ENCODE measurements at places on chromosomes 6 and 20. TPM values are rescaled to one million over a fixed set of nuclear protein-coding genes. Genes with fewer than 3 reads are reported as not detected.
A peak's percentile ranks its signal among the peaks of the same experiment; 100 is the strongest.

DNA sequence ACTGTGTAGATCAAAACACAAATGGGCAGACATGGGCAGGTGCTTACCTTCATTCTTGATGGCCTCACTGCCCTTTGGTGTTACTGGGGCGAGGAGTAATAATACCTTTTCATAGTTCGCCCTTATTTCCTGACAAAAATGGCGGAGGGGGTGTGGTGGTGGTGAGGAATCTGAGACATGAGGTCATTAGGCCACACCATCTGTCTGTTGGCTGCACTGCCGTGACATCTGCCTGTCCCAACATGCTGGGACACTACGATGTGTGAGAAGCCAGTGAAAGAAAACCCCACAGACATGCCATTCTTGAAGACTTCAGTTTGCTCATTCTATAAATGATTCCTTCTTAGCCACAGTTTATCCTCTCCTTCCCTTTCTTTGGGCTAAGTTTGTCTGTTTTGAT lies 13.4 kb upstream of the MAPRE1 start:
- H3K36me3 ChIP-seq = no peaks in the 10 kb centered on the region
- H3K4me3 ChIP-seq = no peak overlapping the region
- H3K27me3 ChIP-seq = no peaks in the 10 kb centered on the region
- H3K4me1 ChIP-seq = no peaks in the 10 kb centered on the region
- no peak overlapping the region for H3K27ac ChIP-seq
- DNase-seq = no peak

- H3K27me3 ChIP-seq = no peaks in the 10 kb centered on the region
- DNase-seq = no peak
- no peak overlapping the region for H3K4me3 ChIP-seq
- H3K27ac ChIP-seq = no peak overlapping the region
- H3K4me1 ChIP-seq = no peaks in the 10 kb centered on the region
These were observed 49.6 kb downstream of the SLC2A12 start for GRCh38 chr6:134002821-134003220.

DNA sequence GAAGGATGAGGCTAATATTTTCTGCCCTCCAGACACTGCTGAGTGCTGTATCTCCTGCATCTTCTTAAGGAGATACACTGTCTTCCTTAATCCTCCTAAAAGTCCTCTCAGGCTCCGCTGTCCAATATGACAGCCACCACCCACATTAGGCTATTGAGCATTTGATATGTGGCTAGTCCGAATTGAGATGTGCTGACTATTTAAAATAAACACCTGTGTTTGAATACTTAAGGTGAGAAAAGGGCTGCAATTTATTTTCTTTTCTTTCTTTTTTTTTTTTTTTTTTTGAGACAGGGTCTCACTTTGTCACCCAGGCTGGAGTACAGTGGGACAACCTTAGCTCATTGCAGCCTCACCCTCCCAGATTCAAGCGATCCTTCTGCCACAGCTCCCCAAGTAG lies 3.1 kb upstream of the RGL2 start:
- H3K4me1 ChIP-seq = peaks cover 29% of the 10 kb centered on the region
- no peak overlapping the region for H3K27ac ChIP-seq
- H3K36me3 ChIP-seq = peaks cover 34% of the 10 kb centered on the region
- DNase-seq = no peak
- H3K4me3 ChIP-seq = no peak overlapping the region

DNA sequence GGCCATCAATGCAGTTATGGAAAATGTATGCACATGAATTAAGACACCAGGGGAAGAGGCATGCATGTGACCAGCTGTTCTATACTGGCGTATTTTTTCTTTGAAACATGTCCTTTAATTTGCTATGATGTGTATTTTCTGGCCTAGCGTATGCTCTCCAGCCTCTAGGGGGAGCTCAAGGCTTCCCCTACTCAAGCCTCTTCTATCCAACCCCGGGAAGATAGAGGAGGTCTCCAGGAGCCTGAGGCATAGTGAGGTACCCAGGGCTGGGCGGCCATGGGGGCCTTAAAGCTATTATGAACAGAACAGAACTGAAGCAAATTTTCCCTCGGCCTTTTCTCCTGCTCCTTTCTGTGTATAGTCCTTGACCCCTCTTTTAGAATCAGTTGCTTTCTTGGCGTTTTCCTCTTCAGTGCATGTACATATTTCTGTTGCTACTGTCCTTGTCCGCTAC lies 528.9 kb downstream of the MAFB start:
- peak; percentile 59 for DNase-seq
- H3K27ac ChIP-seq = no peak overlapping the region
- no peaks in the 10 kb centered on the region for H3K36me3 ChIP-seq
- H3K27me3 ChIP-seq = no peaks in the 10 kb centered on the region
- H3K4me1 ChIP-seq = no peaks in the 10 kb centered on the region

DNA sequence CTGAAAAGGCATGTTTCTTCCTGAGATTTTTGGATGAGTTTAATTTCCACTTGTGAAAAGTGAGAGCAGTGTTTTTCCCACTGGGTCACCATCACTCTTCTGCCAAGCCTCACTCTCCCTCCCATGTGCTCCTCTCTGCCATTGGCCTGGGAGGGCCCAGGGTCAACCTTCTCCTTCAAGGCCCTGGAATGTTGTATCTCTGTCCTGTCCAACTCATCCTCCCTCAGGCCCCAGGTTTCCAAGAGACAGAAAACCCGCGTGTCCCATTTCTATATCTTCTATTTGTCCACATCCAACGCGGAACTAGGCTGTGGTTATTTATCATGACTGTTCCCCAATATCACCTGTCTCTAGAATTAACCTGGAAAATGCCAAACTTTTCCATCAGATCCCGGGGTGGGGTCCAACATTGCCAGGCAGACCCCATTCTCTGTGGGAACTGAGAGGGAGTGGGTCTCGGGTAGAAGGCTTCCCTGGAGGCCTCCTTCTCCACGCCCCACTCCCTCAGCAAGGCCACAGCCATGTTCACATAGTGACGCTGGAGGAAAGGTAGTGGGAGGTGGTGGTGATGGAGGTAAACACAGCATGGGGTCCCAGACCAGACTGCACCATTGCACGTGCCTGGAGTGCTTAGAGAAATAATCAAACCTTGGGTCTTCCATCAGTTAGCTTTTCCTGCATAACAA lies 173.5 kb downstream of the SCP2D1 start:
- DNase-seq = no peak
- H3K4me1 ChIP-seq = no peaks in the 10 kb centered on the region
- no peak overlapping the region for H3K4me3 ChIP-seq
- no peaks in the 10 kb centered on the region for H3K36me3 ChIP-seq
- no peak overlapping the region for H3K27ac ChIP-seq

GRCh38 chr6:167089243-167090142 lies 33.4 kb upstream of the CCR6 start:
- H3K36me3 ChIP-seq = no peaks in the 10 kb centered on the region
- no peak overlapping the region for H3K27ac ChIP-seq
- no peaks in the 10 kb centered on the region for H3K4me1 ChIP-seq
- DNase-seq = no peak

GRCh38 chr6:38976801-38977500 lies 71.6 kb upstream of the GLP1R start:
- H3K4me1 ChIP-seq = no peaks in the 10 kb centered on the region
- H3K4me3 ChIP-seq = no peak overlapping the region
- no peak overlapping the region for H3K27ac ChIP-seq
- H3K36me3 ChIP-seq = no peaks in the 10 kb centered on the region

DNA sequence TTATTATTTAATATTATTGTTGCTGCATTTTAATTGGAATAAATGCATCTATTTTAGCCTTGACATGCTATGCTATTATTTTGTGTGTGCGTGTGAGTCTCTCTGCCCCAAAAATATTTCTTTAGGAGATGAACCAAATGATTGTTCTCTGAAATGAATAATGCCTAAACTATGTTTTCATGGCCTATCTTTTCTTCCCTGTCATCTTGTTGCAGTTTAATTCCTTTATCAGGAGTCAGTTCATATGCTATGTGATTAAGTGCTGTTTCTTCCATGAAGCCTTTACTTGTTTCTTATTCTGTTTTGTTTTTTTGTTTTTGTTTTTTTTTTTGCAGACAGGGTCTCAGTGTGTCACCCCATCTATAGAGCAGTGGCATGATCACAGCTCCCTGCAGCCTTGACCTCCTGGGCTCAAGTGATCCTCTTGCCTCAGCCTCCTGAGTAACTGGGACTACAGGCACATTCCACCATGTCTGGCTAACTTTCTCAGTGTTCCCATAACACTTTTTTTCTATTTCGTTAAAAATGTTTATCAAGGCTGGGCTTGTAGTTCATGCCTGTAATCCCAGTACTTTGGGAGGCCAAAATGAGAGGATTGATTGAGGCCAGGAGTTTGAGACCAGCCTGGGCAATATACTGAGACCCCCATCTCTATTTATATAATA lies 25.7 kb downstream of the TPX2 start:
- no peak for DNase-seq
- no peak overlapping the region for H3K4me3 ChIP-seq
- H3K4me1 ChIP-seq = no peaks in the 10 kb centered on the region
- no peaks in the 10 kb centered on the region for H3K27me3 ChIP-seq
- no peak overlapping the region for H3K27ac ChIP-seq

DNA sequence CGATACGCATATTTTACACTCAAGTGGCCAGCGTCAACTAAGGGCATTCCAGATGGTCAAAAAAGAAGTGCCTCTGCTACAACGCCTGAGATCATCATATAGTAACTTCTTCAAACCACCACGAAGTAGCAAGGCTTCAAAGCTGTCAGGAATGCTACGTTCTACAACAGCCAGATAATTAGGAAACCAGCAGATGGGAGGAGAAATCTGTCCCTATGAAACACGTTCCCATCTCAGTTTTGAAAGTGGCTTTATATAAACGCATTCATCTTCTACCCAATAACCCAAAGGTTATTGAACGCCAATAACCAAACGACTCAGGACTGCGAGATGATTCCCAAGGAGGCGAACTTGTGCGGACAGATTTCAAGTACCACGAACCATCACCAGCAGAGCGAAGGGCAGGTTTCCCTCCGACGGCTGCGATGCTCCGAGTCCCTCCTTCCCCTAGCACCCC lies 1.2 kb downstream of the ABHD12 start:
- no peaks in the 10 kb centered on the region for H3K27me3 ChIP-seq
- H3K4me3 ChIP-seq = peak overlapping the region; percentile 95
- no peaks in the 10 kb centered on the region for H3K36me3 ChIP-seq
- H3K27ac ChIP-seq = peak overlapping the region; percentile 75
- no peak for DNase-seq
- peaks cover 16% of the 10 kb centered on the region for H3K4me1 ChIP-seq

GRCh38 chr20:4813863-4814695 lies 92.4 kb downstream of the PRND start:
- no peaks in the 10 kb centered on the region for H3K27me3 ChIP-seq
- peaks cover 71% of the 10 kb centered on the region for H3K4me1 ChIP-seq
- DNase-seq = peak; percentile 75
- no peaks in the 10 kb centered on the region for H3K36me3 ChIP-seq

GRCh38 chr6:107602321-107603005 lies 112.5 kb downstream of the SOBP start:
- no peaks in the 10 kb centered on the region for H3K36me3 ChIP-seq
- H3K27me3 ChIP-seq = no peaks in the 10 kb centered on the region
- H3K27ac ChIP-seq = no peak overlapping the region
- no peak overlapping the region for H3K4me3 ChIP-seq

GRCh38 chr20:20864351-20865096 lies 152.1 kb upstream of the RALGAPA2 start:
- H3K36me3 ChIP-seq = no peaks in the 10 kb centered on the region
- H3K27ac ChIP-seq = no peak overlapping the region
- H3K4me3 ChIP-seq = no peak overlapping the region
- H3K27me3 ChIP-seq = no peaks in the 10 kb centered on the region
- no peak for DNase-seq

The CPNE5 gene
- 0.89 TPM for total RNA-seq

The BPHL gene
- total RNA-seq = 12.7 TPM

The LRRN4 gene
- 177 TPM for total RNA-seq

Measured in upper lobe of left lung (tissue), 6 donors.